ENCODE measurements at places on chromosomes 11 and 22.
A peak's percentile ranks its signal among the peaks of the same experiment; 100 is the strongest.

- DNase-seq: no peak
Observed at GRCh38 chr22:19266547-19267086, 24.9 kb downstream of the CLTCL1 start.

GRCh38 chr11:61516675-61517572, 8.4 kb downstream of the LRRC10B start:
- DNase-seq: peak; percentile 26

- DNase-seq: no peak
Observed at GRCh38 chr11:111183706-111184105, 61.8 kb upstream of the POU2AF2 start.

DNA sequence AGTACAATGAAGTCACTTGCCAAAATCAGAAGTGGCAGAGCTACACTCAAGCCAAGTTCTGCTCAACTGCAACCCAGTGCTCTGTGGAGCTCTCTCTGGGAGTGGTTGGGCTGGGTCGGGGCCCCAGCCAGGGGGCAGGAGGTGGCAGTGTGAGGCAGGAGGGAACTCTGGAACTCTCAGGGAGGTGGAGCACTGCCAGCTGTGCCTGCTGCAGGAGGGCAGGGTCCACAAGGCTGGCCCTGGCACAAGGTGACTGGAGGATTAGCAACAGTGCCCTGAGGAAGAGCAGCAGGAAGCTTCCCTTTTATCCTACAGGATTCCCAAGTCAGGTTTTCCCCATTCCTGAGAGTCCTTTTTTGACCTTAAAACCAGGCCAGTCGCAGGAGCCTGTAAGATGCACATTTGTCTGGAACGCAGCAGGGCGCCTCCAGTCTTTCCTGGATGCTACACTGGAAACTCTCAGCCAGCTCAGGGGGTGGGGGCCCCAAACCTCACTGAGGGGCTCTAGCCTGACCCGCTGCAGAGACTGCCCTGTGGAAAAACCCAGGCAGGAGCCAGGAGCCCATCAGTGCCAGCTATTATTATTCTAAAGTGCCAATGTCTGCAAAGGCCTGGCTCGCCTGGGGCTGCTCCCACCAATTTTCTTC, 31.8 kb downstream of the DKK3 start:
- no peak for DNase-seq

- no peak for DNase-seq
Observed at GRCh38 chr11:122293296-122294023, 177.4 kb upstream of the BLID start.

DNA sequence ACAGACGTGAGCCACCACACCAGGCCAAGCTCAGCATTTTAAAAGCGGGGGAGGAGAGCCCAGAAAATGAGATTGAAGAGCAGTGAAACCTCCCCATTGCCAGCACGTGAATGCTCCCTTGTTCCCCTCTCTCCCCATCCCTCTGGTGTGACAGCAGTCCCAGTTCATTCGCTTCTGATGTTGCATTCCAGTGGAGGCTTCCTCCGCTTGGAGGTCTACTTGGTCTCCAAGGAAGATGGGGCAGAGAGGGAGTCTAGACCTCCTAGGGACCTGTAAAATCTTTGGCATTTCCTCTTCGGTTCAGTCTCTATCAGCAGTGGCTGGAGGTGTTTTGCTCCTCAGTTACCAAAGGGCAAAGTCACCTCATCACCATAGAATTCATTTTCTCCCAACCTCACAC, 30.2 kb upstream of the EP300 start:
- DNase-seq: no peak

DNA sequence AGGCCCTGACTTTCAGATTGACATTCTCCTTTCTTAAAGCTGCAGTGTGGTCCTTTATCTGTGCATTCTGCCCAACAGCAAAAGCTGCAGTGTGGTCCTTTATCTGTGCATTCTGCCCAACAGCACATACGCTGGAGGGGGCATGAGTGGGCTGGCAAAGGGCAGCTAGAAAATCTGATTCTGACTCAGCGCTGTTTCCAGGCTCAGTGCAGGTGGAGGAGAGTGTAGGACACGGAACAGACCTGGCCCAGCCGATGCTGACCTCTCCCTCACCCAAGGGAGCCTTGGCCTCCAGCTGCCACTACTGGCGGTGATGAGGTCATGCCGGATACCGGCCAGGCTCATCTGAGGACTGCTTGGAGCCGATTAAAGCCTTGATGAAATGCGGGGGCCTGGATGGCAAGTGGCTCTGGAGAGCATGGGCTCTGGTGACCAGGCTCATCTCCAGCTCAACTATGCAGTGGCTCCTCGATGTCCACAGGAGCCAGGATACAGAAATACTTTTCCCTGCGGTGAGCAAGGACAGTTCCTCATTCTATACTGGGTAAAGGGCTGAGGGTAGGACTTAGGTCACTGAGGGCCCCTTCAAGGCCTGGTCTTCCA, 84.6 kb downstream of the CLPB start:
- DNase-seq: no peak

DNA sequence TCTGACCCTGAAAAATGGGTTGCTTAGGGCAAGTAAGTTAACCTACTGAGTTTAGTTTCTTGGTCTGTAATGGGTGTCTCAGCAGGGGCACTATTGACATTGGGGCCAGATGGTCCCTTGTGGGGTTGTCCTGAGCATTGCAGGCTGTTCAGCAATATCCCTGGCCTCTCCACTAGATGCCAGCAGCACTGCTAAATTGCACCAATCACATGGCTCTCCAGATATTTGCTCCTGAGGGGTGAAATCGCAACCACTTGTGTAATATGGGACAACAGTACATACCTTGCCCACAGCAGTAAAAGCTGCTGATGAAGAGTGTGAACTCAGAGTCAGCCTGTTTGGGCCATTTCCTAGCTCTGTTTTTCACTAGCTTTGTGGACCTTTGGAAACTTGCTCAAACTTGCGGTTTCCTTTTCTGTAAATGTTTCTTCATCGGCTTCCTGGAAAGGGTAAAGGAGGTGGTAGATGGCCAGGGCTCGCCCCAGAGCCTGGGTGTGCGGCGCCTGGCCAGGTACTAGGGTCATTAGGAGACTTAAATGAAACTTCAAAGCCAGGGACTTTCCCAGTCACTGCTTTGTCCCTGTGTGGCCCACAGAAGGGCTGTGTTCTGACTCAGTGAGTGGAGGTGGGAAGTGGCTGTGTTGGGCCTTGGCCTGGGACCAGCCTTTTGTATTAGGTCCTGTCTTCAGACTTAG, 13.0 kb downstream of the NCF4 start:
- no peak for DNase-seq

DNA sequence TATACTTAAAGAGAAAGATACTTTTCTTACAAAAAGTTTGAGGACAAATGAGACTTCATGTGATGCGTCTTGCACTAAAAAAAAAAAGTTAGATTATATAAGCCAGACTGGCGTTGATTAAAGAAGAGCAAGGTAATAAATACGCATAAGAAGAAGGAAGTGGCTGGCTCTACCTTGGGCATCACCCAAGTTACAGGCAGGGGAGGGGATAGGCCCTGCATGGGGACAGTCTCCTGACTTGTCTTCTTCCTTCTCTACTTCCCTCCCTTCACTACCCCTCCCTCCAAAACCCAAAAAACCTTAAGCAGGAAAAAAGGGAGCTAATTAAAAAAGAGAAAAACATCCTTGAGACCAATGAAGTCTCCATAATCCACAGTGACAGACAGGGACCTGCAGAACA, 22.3 kb upstream of the TMA7B start:
- no peak for DNase-seq
